ENCODE measurements at places on chromosomes 11 and 22.

DNA sequence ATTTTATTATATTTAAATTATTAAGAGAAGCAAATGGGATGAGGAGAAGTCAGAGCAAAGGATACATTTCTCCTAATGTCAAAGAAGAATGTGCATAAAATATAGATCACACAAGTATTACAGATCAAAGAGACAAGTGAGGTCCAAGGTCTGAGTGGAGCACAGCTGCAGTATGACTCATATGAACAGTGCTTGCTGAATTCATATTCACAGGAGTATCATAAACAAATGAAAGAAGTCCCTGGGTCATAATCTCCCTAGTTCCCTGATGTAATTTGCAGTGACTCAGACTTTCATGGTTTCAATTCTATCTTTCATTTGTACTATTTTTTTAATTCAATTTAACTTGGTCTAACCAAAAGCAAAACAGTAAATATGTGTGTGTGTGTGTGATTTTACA, 499.0 kb upstream of the CCDC179 start:
- DNase-seq, result no peak

- DNase-seq, result no peak
Measured at GRCh38 chr11:36009473-36009872, 65.6 kb downstream of the LDLRAD3 start.

DNA sequence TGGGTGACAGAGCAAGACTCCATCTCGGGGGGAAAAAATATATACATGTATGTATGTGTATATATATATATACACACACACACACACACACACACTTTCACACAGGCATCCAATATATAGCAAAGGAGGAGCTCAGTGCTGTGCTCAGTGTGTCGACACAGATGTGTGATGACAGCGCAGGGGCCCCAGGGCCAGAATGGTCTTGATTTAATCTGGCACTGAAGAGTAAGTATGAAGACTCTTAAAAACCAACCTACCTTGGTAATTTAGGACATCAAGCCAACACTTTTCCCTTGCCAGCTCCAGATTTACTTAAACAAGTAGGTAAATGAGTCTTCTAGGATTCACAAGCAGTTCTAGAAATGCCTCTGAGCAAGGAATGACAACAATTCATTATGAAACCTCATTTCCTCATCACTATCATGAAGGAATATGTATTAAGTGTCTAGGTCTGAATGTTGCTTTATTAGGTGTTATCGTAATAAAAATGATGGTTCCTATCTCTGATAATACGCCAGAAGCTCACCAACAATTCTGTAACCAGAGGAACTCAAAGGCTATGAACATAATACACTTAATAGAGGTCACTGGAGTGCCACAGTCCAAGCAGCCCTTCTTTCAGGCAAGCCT, 71.5 kb downstream of the SGSM3 start:
- no peak for DNase-seq

DNA sequence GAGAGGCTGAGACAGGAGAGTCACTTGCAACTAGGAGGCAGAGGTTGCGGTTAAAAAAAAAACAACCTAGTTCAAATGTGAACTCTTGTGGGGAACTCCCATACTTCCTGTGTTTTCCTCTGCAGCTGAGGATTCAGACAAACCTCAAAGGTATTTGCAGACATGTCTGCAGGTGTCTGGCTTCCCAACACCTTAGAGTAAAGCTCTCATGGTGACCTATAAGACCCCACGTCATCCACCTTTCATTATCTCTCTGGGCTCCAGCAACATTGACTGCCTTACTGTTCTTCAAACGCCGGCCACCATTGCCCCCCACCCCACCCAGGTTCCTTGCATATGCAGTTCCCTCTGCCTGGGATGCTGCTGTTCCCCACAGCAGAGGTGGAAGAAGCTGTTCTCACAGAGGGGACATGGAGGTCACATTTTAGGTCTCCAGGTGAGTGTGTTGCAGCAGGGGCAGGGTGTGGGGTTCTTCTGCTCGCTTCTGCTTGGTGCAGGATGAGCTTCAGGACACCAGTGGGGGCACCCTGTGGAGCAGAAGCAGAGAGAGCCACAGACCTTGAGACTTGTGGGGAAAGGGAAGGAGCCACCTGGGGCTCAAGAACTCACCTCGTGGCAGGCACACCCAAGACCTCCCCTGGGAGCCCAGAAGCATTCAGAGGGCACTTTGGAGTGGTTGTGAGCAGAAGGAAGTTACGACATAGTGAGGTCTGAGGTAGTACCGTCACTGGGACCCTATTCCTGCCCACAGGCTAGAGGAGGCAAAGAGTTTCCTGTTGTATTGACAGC, 203.2 kb downstream of the CSNK2A3 start:
- DNase-seq, result no peak

DNA sequence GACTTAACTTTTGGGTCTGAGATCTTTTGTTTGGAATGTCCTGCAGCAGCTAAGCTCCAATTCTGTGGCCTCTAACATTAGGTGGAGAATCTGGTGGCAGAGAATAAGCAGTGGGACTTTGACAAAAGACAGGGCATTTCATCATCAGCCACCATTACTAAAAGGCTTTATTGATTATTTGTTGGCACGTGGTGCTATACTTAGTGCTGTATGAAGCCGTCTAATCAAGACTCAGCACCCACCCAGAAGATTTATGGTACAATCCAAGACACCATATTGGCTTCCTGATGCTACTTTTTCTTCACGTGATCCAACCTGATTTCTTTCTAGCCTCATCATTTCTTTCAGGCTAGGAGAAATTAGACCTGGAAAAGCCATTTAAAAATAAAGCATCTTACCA, 80.7 kb upstream of the GRAMD1B start:
- no peak for DNase-seq

All from NCI-H1930 (cell line).